Neuronal stem cell (in vitro differentiated cells): ENCODE measurements at places on chromosomes 2 and 18.

DNA sequence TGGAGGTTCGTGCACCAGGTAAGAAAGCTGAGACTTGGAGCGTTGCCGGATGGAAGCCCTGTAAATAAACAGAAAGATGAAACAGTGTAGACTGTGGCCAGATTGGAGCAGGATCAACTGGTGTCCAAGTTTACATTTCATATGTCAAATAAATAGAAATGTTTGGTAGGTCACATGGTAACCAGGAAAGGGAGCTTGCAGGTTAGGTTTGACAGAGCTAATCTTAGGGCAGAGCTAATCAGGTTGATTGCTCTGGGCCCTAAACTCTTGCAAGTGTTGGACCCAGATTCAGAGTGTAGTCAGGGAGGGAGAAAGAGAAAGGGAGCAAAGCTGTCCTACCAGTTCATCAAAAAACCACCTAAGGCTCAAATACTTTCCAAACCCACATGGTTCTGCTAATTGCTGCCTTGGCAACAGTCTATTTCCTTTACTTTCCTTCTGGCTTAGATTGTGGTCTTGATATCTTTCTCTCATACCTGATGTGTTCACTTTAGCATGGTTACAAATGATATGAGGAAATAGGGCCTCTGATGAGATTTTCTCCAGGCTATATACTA, 63.2 kb downstream of the G6PC2 start:
- H3K27ac ChIP-seq = no peak overlapping the region
- no peaks in the 10 kb centered on the region for H3K27me3 ChIP-seq
- H3K4me1 ChIP-seq = no peaks in the 10 kb centered on the region

- no peak overlapping the region for H3K4me3 ChIP-seq
- no peaks in the 10 kb centered on the region for H3K27me3 ChIP-seq
- no peak overlapping the region for H3K27ac ChIP-seq
- H3K36me3 ChIP-seq = no peaks in the 10 kb centered on the region
- no peak for DNase-seq
These were observed 3.6 kb upstream of the IL1A start for GRCh38 chr2:112787729-112788393.

- H3K27me3 ChIP-seq = no peaks in the 10 kb centered on the region
- no peaks in the 10 kb centered on the region for H3K4me1 ChIP-seq
- no peak overlapping the region for H3K4me3 ChIP-seq
- DNase-seq = no peak
- peaks cover 91% of the 10 kb centered on the region for H3K36me3 ChIP-seq
These were observed 57.9 kb downstream of the DYNC1I2 start for GRCh38 chr2:171745141-171745540.

- H3K27me3 ChIP-seq = no peaks in the 10 kb centered on the region
- DNase-seq = no peak
- H3K4me1 ChIP-seq = peaks cover 17% of the 10 kb centered on the region
- H3K4me3 ChIP-seq = no peak overlapping the region
- no peaks in the 10 kb centered on the region for H3K36me3 ChIP-seq
- no peak overlapping the region for H3K27ac ChIP-seq
These were observed 100.1 kb downstream of the HRH4 start for GRCh38 chr18:24560511-24560981.

DNA sequence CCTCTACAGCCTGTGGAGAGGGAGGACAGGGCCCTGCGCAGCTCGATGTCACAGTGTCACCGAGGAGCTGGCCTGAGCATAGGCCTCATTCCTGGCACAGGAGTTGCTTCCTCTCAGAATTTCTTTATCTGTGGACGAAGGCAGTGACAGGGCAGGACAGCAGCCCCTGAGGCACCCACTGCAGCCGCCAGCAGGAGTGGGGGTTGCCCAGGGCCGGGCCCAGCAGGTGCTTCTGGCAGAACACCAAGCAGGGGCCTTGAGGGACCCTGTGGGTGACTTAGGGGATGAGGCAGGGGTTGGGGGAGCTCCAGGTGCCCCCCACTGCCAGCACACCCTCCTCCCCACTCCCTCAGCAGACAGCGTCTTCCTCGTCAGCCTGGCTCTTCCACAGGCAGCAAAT, 290.0 kb downstream of the PHLPP1 start:
- no peaks in the 10 kb centered on the region for H3K27me3 ChIP-seq
- H3K4me1 ChIP-seq = no peaks in the 10 kb centered on the region
- no peak overlapping the region for H3K27ac ChIP-seq
- H3K36me3 ChIP-seq = no peaks in the 10 kb centered on the region
- H3K4me3 ChIP-seq = no peak overlapping the region
- DNase-seq = no peak

DNA sequence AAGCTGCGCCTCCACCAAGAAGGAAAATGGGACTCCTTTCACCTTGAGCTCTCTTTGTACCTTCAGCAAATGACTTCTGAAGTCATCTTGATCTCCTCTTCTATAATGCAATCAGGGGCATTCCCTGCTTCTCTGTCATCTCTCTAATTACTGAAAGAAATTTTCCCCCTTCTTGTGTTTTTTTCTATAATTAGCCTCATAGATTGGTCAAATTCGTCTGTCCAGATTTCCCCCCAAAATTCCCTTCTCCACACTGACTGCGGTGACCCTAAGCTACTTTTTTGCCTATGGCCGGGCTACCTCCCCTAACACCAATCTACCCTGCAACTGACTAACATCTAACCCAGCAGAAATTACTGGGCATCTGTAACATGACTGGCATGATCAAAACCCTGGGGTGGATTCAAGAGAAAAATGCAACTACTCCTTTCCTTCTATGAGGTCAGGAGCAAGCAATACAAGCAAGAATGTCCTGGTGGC, 168.6 kb downstream of the BCL2 start:
- H3K27ac ChIP-seq = no peak overlapping the region
- H3K36me3 ChIP-seq = no peaks in the 10 kb centered on the region
- no peak for DNase-seq
- peaks cover 2% of the 10 kb centered on the region for H3K4me1 ChIP-seq
- H3K4me3 ChIP-seq = no peak overlapping the region
- no peaks in the 10 kb centered on the region for H3K27me3 ChIP-seq

DNA sequence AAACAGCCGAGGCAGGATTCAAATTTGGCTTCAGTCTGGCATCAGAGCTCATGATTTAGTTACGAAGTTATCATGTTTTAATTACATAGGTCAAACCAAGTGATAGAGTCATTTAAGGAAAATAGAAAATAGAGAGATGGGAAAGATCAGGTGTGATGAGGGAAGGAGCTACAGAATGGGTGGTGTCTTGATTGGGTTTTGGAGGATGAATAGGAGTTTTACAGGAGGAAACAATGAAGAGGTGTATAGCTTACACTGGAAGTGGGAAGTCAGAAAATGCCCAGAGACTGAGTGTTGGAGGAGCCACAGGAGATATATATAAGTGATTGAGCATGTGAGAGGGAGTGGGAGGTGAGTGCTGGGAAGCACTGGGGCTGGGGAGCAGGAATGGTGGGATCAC, 264.2 kb upstream of the TNP1 start:
- H3K27ac ChIP-seq = no peak overlapping the region
- no peaks in the 10 kb centered on the region for H3K27me3 ChIP-seq
- H3K36me3 ChIP-seq = no peaks in the 10 kb centered on the region
- no peak for DNase-seq
- no peak overlapping the region for H3K4me3 ChIP-seq
- H3K4me1 ChIP-seq = peaks cover 2% of the 10 kb centered on the region

DNA sequence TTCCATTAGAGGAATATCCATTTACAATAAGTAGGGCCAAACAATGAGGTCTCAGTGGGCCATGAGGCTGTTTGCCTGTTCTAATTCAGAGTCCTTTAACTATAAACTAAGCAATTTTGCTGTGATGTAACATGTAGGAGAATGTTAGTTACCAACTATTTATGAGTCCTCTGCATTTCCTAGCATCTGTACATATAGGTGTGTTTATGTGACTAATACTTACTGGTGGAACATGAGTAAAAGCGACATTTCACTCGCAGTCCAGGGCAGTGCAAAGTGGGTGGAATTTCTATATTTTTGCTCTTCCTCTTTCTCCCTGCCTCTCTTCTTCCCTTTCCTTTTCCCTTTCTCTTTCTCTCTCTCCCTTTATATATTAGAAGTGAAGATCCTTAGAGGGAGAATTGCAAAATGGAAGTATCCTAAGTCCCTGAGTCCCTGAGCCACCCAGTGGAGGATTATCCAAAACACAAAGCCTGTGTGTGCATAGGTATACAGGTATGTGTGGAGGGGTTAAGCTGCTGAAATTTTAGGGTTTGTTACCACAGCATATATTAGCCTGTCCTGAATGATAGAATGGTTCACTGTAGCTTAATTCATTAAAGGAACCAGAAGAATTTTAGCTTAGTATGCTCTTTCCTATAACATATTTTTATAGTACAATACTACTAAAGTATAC, 487.0 kb upstream of the FANCL start:
- H3K27ac ChIP-seq = no peak overlapping the region
- no peaks in the 10 kb centered on the region for H3K36me3 ChIP-seq
- H3K4me3 ChIP-seq = no peak overlapping the region
- H3K4me1 ChIP-seq = no peaks in the 10 kb centered on the region

GRCh38 chr2:102449370-102449974, 23.6 kb upstream of the SLC9A4 start:
- H3K4me1 ChIP-seq = no peaks in the 10 kb centered on the region
- H3K27ac ChIP-seq = no peak overlapping the region
- no peaks in the 10 kb centered on the region for H3K27me3 ChIP-seq
- H3K4me3 ChIP-seq = no peak overlapping the region

DNA sequence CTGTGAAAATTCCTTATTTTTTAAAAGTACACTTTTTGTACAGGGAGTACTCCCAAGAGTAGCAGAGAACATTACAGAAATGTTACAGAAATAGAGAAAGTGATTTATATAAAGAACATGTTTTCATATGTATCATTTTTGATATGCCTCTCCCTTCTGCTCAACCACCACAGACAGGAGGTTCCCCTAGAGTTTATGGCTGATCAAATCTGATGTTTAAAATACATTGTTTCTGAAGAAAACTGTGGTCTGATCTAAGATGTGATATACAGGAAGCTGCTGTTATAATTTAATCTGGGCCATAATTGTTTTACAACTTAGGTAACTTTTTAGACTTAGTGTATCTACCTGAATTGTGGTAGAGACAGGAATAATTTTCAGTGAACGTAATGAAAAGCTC, 37.0 kb downstream of the STAT4 start:
- H3K4me3 ChIP-seq = no peak overlapping the region
- H3K27ac ChIP-seq = no peak overlapping the region
- no peaks in the 10 kb centered on the region for H3K36me3 ChIP-seq

- DNase-seq = no peak
- H3K27me3 ChIP-seq = no peaks in the 10 kb centered on the region
- H3K4me3 ChIP-seq = peak overlapping the region; percentile 97
- H3K36me3 ChIP-seq = peaks cover 22% of the 10 kb centered on the region
These were observed 463 bp downstream of the PPP1CB start for GRCh38 chr2:28751956-28752630.

DNA sequence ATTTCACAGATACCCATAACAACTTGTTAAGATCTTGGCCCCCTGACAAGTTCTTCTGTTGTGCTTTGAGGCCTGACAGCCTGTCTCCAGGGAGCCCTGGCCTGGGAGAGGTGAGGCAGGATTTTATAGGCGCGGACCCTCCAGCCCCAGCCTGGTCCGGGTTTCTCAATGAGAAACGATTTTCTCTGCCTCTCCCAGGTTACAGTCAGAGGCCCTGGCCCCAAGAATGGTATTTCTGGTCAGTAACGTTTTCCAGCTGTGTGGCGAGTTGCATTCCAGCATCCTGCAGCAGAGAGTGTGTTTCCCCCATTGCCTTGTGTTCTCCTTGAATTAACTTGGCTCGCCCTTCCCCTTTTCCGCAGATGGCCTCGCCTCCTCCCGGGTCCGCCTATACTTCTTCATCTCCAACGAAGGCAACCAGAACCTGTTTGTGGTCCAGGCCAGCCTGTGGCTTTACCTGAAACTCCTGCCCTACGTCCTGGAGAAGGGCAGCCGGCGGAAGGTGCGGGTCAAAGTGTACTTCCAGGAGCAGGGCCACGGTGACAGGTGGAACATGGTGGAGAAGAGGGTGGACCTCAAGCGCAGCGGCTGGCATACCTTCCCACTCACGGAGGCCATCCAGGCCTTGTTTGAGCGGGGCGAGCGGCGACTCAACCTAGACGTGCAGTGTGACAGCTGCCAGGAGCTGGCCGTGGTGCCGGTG, 3.0 kb downstream of the INHBB start:
- peaks cover 38% of the 10 kb centered on the region for H3K27me3 ChIP-seq
- DNase-seq = no peak
- H3K36me3 ChIP-seq = no peaks in the 10 kb centered on the region
- H3K27ac ChIP-seq = no peak overlapping the region
- H3K4me1 ChIP-seq = peaks cover 12% of the 10 kb centered on the region

- DNase-seq = no peak
- no peaks in the 10 kb centered on the region for H3K4me1 ChIP-seq
- no peaks in the 10 kb centered on the region for H3K36me3 ChIP-seq
- no peaks in the 10 kb centered on the region for H3K27me3 ChIP-seq
- H3K4me3 ChIP-seq = no peak overlapping the region
- no peak overlapping the region for H3K27ac ChIP-seq
These were observed 33.2 kb upstream of the EFHD1 start for GRCh38 chr2:232600053-232600773.

GRCh38 chr2:73927344-73927743, 664 bp downstream of the DGUOK start:
- peaks cover 30% of the 10 kb centered on the region for H3K36me3 ChIP-seq
- H3K4me1 ChIP-seq = no peaks in the 10 kb centered on the region
- peak overlapping the region; percentile 60 for H3K4me3 ChIP-seq
- no peaks in the 10 kb centered on the region for H3K27me3 ChIP-seq

GRCh38 chr18:22109535-22109934, 59.9 kb upstream of the GATA6 start:
- H3K36me3 ChIP-seq = no peaks in the 10 kb centered on the region
- no peak overlapping the region for H3K4me3 ChIP-seq
- H3K4me1 ChIP-seq = peaks cover 4% of the 10 kb centered on the region
- H3K27me3 ChIP-seq = no peaks in the 10 kb centered on the region
- H3K27ac ChIP-seq = no peak overlapping the region
- DNase-seq = no peak

GRCh38 chr18:64747803-64748202, 598.9 kb upstream of the LINC00305 start:
- no peaks in the 10 kb centered on the region for H3K27me3 ChIP-seq
- no peak overlapping the region for H3K4me3 ChIP-seq
- no peaks in the 10 kb centered on the region for H3K36me3 ChIP-seq

DNA sequence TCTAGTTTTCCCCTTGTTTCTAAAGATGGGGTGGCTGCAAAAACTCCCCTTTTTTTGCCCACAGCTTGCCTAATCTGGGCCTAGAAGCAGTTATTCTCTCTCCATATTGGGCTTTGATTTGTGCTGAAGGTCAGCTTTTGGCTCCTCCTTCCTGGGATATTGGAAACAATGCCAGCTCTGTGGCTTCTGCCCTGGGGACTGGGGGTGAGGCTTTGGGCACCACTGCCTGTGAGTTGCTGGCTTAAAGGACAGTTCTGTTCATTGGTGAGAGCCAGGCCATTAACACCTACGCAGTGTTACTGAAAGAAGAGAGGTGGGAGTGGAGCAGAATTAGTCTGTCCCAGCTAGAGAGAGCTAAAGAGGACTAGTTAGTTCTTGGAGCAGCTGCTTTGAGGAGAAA, 4.3 kb downstream of the UBXN2A start:
- H3K27ac ChIP-seq = no peak overlapping the region
- no peak overlapping the region for H3K4me3 ChIP-seq
- DNase-seq = no peak
- no peaks in the 10 kb centered on the region for H3K27me3 ChIP-seq
- H3K4me1 ChIP-seq = peaks cover 2% of the 10 kb centered on the region
- peaks cover 36% of the 10 kb centered on the region for H3K36me3 ChIP-seq

GRCh38 chr2:15945909-15946705, 5.8 kb downstream of the MYCN start:
- no peak for DNase-seq
- no peak overlapping the region for H3K4me3 ChIP-seq
- peaks cover 6% of the 10 kb centered on the region for H3K4me1 ChIP-seq
- no peaks in the 10 kb centered on the region for H3K27me3 ChIP-seq
- peaks cover 69% of the 10 kb centered on the region for H3K36me3 ChIP-seq
